ENCODE measurements at places on chromosomes 7 and 10. TPM values are rescaled to one million over a fixed set of nuclear protein-coding genes. Genes with fewer than 3 reads are reported as not detected.

Gene OPN1SW
- not detected for total RNA-seq

- DNase-seq = no peak
Measured at GRCh38 chr7:103859709-103860108, 129.7 kb downstream of the RELN start.

GRCh38 chr10:28320090-28320489, 17.2 kb upstream of the MPP7 start:
- no peak for DNase-seq

DNA sequence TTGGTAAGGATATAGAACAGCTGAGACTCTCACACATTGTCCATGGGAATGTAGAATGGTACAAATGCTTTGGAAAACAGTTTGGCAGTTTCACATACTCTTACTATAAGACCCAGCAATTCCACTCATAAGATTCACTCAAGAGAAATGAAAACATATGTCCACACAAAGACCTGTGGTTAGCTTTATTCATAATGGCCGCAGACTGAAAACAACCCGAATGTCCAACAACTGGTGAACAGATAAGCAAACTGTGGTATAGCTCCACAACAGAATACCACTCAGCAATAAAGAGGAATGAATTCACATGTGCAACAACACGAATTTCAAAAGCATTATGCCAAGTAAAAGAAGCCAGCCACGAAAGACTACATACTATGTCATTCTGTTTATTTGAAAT, 33.5 kb upstream of the CUL1 start:
- no peak for DNase-seq

- DNase-seq = no peak
Measured at GRCh38 chr10:71271662-71272055, 47.4 kb upstream of the SLC29A3 start.
